ENCODE measurements at places on chromosomes 7 and 10. TPM values are rescaled to one million over a fixed set of nuclear protein-coding genes. Genes with fewer than 3 reads are reported as not detected.

The ZNF789 gene
- total RNA-seq, result 14.5 TPM

The CALHM1 gene
- total RNA-seq, result not detected

The SPDYE8 gene
- not detected for total RNA-seq

The TLX1 gene
- not detected for total RNA-seq

The CCT6A gene
- 88.7 TPM for total RNA-seq

The MYPN gene
- 0.11 TPM for total RNA-seq

The ICA1 gene
- 21.0 TPM for total RNA-seq

The ARHGEF35 gene
- total RNA-seq, result 32.9 TPM

The PNLIP gene
- total RNA-seq, result not detected

The SPDYE16 gene
- 0.29 TPM for total RNA-seq

DNA sequence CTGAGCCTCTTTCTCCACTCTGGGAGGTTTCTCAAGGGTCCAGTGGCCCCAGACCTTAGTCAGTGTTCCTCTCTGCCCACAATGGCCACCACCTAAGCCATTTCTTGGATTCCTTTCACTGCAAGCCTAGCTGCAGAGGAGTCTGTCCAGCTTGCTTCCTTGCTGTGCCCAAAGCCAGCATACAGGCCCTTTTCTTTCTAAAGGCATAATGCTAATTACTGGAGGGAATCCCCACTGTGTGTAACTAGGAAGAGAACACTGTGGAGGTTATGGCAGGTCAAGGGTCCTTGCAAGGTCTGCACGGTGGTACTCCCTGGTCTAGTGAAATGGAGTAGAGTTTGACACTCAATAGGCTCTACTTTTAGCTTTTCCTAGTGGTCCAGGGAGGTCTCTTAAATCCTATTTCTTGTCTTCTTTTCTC, 70.4 kb upstream of the CC2D2B start:
- no peak for DNase-seq

DNA sequence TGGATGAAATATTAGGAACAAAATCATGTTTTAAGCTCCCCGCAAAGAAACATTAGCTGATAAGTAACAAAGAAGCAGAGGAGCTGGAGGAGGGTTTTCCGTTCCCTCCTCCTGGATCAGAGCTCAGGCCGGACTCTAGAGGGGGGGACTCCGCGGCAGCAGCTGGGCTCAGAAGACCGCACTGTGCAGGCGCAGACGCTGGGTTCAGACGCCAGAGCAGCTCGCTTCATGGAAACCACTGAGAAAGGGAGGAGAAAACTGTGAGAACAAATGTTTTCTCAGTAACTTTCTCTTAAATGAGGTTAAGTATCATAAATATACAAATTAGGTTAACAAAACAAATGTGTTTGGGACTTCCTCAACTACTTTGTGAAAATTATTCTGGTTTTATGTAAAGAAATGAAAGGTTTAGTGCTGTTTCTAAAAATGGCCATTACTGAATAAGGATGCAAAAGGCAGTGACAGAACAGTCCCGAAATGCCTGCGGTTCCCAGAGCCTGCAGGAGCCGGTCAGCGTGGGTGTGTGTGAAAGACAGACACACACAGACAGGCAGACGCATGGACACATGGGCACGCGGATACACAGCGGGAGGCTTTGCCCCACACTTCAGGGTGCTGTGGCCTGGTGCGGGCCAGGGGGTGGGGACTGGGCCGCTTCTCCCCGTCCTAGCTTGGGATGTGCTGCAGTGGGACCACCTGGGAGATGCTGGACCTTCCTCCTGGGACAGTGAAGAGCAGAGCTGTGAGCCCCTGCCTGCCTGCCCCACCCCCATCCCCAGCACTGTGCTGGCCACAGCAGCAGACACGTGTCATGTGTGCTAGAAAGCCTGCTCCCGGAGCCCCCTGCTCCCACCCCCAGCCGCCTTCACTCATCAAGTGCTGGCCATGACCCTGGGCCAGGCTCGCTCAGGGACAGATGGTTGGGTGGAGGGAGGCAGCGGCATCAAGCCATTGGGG, 20.3 kb upstream of the ADGRA1 start:
- no peak for DNase-seq

GRCh38 chr7:29138588-29138987, 7.7 kb downstream of the CPVL start:
- DNase-seq, result no peak

GRCh38 chr10:125160856-125161706, 718 bp upstream of the CTBP2 start:
- DNase-seq, result peak; percentile 89

DNA sequence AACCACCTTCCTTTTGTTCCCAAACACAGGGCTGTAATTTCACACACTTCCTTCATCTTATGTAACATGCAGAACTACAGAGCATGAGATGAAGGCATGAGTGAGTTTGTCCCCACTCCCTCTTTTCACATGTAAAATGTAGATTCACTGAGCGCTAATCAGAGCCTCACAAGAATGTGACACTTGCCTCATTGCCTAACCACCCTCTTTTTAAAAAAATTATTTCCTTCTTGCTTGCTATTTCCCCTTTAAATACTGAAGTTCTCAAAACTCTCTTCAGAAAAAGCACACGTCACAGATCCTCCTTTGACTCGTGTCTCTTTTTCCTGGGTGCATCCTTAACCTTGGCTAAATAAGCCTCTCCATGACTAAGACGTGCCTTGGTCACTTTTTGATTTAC, 121.2 kb upstream of the TARP start:
- no peak for DNase-seq

GRCh38 chr10:118698421-118698820, 56.3 kb downstream of the CACUL1 start:
- no peak for DNase-seq

DNA sequence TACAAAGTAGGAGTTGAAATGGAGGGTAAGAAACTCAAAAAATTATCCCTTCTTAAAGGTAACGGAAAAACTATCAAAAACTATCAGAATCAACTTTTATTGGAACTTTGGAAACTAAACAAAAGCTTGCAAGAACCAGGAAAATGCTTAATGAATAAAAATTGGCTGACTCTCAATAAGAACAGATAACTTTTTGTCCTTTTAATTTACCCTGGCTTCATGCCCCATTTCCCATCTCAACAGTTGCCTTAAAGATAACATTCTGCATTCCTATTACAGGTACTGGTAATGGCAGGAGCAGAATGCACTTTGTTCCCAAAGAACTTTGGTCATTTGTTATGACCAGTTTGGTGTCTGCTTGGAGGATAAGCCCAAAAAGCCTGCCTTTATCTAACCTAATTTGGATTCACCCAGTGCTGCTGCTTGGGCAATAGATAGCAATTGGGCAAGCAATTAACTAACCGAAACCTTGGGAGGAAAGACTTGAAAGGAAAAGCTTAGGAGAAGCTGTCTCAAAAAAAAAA, 17.8 kb downstream of the CH25H start:
- no peak for DNase-seq

DNA sequence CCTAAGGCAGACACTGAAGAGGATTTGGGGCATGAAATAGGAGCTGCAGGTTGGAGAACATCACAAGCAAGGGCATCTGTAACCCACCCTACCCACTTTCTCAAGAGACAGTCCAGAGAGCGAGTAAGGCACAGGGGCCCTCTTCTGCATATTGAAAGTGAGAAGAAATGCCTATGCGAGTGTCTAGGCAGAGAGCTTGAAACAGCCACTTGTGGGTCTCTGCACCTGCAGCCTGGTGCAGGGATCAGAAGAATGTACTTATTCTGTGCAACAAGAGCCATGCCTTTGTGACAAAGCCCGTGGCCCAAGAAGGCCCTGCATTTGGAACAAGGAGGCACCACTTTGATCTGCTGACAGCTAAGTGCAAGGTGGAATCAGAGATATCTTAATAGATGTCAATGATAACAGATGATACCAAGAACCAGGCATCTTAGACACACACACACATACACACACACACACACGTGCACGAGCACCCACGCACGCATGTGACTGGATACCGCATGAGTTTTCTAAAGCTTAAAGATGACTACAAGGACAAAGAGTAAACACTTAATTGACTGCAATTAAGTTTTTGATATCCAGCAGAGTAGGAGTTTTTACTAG, 89.3 kb downstream of the NPSR1 start:
- no peak for DNase-seq

DNA sequence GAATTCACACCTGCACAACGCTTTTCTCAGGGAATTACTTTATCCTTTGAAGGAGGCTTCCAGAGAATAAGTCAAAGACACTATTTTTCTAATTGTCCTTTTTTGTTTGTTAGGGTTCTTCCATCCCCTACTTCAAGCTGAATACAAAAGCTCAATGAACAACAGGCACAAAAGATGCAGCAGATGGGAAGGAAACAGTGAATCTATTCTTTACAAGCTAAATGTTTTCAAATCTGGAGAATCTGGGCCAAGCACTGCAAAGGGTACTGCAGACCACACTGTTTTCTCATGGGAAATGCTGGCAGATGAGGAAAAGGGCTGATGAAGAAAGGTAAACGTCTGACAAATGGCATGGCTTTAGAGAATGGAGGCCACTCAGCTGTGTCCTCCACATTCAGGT, 18.5 kb downstream of the LIPA start:
- no peak for DNase-seq

GRCh38 chr7:149422914-149423301, 38.0 kb downstream of the ZNF777 start:
- peak; percentile 20 for DNase-seq

GRCh38 chr7:114627231-114627630, 212.6 kb downstream of the FOXP2 start:
- DNase-seq, result no peak

GRCh38 chr7:140218656-140219055, 41.9 kb upstream of the KDM7A start:
- DNase-seq, result no peak

- DNase-seq, result no peak
Measured at GRCh38 chr7:132249256-132249971, 326.9 kb downstream of the PLXNA4 start.

GRCh38 chr10:98466861-98467505, 20.2 kb upstream of the HPS1 start:
- DNase-seq, result no peak

GRCh38 chr10:26839966-26840627, 20.7 kb downstream of the ABI1 start:
- peak; percentile 24 for DNase-seq

- peak; percentile 19 for DNase-seq
Measured at GRCh38 chr7:28984217-28984616, 26.1 kb upstream of the TRIL start.

DNA sequence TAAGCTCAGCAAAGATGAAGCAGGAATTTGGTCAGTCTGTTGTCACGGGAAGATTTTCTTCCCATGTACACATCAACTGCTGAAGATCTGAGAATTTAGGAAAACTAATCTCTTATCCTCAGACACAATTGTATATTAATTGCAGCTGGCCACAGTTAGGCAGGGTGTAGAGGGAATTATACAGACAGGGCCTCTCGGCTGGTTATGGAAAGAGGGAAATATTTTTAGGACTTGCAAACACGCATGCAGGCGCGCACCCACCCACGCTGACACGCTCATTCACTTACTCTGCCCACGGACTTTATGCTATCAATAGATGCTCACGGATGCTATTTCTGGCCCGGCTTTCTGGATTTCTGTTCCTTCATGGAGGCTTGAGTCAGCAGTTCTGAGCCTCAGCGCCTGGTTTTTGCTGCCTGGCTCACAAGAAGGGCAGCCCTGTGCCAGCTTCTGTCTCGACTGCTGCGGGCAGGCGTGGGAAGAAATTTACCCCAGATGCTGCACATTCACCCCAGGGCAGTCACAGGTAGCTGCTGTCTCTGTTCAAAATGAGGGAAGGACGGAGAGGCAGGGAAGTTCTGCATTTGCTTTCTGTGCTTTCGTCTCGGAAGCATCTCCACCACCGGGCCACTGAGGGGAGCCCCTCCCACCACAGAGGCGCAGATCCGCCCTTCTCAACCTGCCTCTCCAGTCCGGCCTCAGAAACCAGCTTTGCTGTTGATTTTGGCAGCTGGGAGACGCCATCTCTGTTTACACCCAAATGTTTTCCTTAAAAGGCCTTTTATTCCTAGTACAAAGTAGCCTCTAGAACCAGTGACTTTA, 116.3 kb upstream of the BTBD16 start:
- no peak for DNase-seq

DNA sequence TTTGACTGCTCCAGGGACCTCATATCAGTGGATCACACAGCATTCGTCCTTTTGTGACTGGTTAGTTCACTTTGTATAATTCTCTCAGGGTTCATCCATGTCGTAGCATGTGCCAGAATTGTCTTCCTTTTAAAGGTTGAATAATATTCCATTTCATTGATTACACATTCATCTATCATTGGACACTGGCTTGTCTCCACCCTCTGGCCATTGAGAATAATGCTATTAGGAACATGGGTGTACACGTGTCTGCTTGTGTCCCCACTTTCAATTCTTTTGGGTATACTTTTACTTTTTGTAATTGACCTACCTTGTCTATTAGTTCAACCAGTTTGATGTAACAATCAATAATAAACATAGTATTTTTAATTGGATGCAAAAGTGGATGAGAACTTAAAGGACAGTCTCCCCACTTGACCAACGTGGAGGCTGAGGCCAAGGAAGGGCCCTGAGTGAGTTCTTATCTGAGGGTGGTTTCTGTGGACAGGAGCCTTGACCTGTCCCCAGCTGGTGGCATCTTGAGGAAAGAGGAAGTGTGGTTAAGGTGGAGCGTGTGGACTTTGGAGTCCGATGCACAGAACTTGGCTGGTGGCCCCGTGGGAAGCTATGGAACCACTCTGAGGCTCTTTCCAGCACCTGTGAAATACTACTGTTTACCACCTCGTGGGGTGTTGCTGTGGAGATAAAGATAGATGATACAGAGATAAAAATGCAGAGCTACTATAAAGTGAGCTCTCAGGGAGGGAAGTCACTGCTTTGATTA, 16.6 kb downstream of the WDFY4 start:
- DNase-seq, result no peak

GRCh38 chr7:94433224-94433623, 38.5 kb downstream of the COL1A2 start:
- DNase-seq, result no peak

- peak; percentile 30 for DNase-seq
Measured at GRCh38 chr7:106216517-106216922, 68.3 kb downstream of the NAMPT start.

GRCh38 chr10:44382131-44382858, 2.6 kb downstream of the CXCL12 start:
- DNase-seq, result no peak

- DNase-seq, result no peak
Measured at GRCh38 chr7:116356979-116357378, 142.6 kb upstream of the CAV2 start.

GRCh38 chr7:2011266-2012043, 221.3 kb downstream of the MAD1L1 start:
- no peak for DNase-seq

GRCh38 chr7:120272261-120272660, 714 bp upstream of the KCND2 start:
- DNase-seq, result peak; percentile 4

- no peak for DNase-seq
Measured at GRCh38 chr10:79336739-79337138, 10.5 kb upstream of the PPIF start.

GRCh38 chr7:122225874-122226273, 78.7 kb downstream of the FEZF1 start:
- DNase-seq, result no peak

DNA sequence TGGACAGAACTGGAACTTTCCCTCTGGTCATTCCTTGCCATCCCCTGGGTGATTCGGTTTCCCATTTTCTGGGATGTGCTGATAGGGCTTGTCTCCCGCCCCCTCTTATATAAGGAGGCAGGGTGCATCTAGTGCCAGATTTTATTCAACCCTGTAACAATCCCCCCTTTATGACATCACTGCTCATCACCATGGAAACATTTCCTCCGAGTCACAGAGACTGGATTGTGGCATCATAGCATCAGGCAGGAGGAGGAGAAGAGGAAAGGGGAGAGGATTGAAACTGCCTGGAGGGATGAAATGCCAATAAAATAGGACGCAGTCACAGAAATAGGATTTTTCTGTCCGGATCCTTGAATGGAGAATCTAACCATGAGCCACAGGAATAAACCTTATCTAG, 25.0 kb downstream of the SORCS3 start:
- DNase-seq, result no peak

- DNase-seq, result no peak
Measured at GRCh38 chr7:1413936-1414639, 45.2 kb downstream of the MICALL2 start.
